CD8-positive, alpha-beta memory T cell (primary cell): ENCODE measurements at places on chromosomes 6 and 20. TPM values are rescaled to one million over a fixed set of nuclear protein-coding genes. Genes with fewer than 3 reads are reported as not detected.

RBM24 gene
- total RNA-seq: not detected

DNA sequence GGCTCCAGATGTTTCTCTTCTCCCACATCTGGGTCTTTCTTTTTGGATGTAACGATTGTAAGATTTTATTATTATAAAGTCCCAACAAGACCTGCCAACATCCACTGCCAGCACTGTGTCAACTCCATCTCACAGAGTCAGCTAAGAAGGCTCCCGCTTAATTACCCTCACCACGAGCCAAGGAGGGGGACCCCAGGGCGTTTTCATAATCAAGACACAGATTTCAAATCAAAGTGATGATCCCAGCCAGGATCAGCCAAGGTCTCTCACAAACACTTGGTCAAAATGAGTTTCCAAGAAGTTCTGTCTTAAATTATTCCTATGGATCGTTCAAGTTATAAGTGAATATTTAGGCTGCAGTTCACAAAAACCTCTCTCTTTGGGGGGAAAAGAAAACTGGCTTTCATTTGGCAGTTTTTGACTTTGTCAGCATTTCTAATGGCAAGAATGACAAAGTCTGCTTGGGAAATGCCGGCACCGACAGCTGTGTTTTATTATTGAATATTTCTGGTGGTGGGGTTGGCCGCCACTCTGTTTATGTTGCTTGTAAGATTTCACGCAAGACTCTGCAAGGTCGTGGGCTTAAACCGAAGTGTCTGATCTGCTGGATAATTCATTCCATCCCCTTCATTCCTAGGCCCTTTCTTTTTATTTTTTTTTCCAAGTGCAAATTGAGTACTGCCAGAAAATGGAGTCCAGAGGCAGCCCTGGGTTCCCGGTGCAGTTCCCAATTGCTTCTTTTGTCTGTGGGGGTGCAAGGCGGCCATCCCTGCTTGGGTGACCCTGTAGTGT is 170.2 kb upstream of the PMEPA1 start:
- no peak for DNase-seq

NKAIN2 gene
- not detected for total RNA-seq

GRCh38 chr6:140427842-140428241 is 1053.4 kb upstream of the CITED2 start:
- no peak for DNase-seq

DNA sequence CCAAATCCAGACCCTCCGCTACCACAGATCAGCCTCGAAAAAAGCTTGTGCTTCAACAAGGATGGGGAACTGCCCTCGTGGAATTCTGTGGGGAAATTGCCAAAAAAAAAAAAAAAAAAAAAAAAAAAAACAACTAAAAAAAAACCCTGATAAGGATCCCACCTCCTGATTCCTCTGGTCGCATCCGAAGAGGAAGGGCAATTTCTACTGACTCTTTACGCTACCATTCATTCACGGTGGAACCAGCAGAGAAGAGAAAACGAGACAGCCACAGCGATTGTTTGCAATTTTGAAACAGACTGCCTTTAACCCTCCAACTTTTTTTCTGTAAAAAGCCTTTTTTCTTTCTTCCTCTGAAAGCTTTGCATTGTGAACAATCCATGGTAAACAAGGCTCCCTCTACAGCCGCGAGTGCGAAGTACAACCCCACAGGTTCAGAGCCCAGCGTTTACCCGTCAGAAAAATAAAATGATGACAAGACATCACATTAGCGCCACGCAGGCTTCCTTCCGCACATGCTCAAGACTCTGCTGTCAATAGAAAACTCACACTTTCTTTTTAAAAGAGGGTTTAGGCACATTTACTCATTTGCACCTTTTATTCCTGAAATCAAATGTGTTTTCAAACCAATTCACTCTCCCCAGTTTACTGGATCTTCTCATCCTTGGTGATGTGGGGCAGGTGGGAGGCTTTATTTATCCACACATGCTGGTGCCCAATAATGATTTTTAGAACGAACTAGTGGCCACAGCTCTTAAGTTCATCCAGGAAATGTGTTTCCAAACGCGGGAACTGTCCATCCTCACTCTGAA is 100.0 kb downstream of the NOL4L start:
- DNase-seq: peak; percentile 61
